Aorta (tissue), 5 donors: ENCODE measurements at places on chromosomes 1 and 21. TPM values are rescaled to one million over a fixed set of nuclear protein-coding genes. Genes with fewer than 3 reads are reported as not detected.

Gene TCP10L
- not detected for polyA plus RNA-seq

Gene CORT
- polyA plus RNA-seq: not detected

Gene NEK2
- polyA plus RNA-seq: 1.5 TPM

Gene COL16A1
- 358 TPM for polyA plus RNA-seq

Gene SLAMF6
- polyA plus RNA-seq: not detected

Gene JUN
- polyA plus RNA-seq: 31.3 TPM

Gene MSH4
- 0.46 TPM for polyA plus RNA-seq

Gene MAP3K7CL
- polyA plus RNA-seq: 19.4 TPM

Gene FCER1G
- 154 TPM for polyA plus RNA-seq

Gene CFAP126
- not detected for polyA plus RNA-seq

Gene RNU1-2
- polyA plus RNA-seq: not detected

Gene HTR1D
- 0.05 TPM for polyA plus RNA-seq

Gene CCDC18
- polyA plus RNA-seq: 1.2 TPM

Gene PAX7
- polyA plus RNA-seq: not detected
